ENCODE measurements at places on chromosomes 11 and 22.

- DNase-seq: no peak
Measured at GRCh38 chr11:35787013-35787504, 124.5 kb downstream of the TRIM44 start.

DNA sequence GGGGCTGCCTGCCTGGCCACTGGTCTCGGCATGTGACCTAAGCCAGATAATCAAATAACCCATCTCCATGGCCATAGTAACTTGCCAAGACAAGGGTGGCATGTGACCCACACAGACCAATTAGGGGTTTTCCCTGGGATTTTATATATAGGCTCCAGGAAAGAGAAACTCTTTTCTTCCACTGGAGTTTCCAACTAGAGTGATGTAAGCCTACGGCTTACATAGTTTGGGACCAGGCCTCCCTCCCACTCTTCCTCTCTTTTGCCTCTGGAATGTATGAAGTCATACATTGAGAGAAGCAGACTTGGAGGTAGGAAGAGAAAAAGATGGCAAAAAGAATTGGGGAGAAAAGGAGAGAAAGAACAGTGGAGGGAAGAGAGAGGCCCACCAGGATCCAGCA lies 84.6 kb upstream of the LDLRAD3 start:
- no peak for DNase-seq

DNA sequence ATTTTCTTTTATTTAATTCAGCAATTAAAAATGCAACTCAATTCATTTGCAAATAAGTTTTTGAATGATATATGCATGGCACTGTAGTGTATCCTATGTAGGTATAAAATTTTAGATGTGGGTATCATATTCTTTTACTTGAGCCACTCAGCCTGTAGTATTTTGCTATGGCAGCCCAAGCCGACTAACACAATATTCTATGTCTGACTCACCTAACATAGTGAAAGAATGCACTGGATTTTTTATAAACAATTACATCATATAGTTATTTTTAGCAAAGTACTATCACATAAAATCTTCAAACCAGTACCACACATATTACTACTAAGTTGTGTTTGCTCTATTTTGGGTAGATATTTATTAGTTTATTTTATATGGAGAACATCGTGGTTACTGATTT lies 21.9 kb upstream of the GRIA4 start:
- no peak for DNase-seq

DNA sequence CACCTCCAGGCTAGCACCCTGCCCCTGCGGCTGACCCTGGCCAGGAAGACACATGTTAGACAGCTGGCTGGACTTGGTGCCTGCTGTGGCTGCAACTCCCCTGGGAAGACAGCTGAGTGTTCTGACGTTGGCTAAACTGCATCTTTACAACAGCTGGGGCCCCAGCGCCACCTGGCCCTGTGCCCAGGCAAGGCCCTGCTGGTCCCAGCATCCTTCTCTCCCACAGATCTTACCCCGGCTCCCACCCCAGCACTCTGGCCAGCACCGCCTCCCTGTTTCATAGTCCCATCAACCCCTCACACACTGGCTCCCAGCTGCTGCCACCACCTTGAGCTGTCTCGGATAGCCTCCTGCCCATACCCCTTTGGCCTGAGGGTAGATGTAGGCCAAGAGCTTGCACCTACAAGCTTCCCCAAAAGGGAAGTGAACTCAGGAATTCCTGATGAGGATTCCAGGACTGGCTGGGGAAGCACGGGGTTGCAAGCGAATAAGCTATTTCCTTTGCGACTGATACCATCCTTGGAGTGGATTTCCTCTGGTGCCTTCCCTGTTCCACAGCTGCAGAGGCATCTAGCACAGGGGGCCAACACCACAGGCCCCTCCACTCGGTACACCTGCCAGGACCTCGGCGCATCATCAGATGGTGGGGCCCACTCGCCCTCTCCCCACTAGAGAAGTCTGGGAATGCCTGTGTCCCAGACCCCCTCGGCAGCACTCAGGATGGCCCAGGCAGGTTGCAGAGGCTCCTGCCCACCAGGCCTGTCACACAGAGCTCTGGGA lies 28.5 kb downstream of the RSPH14 start:
- no peak for DNase-seq

DNA sequence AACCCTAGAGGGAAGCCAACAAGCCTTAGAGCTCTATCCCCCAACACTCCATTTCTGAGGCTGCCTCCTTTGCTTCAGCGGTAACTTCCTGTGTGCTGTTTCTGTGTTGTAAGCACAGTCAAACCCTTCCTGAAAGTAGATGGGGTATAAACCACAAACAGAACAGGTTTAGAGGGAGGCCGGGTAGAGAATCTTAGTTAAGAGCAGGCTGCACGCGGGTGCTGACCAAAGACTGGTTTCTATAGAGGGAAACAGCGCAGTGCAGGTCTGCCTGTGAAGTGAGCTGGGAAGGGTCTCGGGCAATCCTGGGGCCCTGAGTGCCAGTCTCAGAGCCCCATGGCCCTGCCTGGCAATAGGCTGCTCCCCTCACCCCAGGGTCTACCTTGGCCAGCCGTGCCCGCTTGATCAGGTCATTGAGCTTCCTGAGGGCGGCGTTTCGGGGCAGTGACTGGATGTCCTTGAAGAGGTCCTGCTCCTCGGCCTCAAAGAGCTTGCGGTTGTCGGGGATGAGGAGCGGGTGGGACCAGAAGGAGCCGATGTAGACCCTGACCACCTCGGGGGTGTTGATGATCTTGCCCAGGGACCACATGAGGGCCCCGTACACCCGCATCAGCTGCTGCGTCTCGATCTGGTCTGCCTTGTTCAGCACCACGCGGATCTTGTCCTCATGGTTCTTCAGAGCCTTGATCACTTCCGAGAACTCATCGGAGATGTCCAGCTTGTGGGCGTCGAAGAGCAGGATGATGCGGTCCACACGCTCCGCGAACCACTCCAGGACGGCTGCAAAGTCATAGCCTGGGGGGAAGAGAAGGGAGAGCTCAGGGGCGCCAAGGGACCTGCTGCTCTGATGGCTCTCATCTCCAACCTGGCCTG lies 15.3 kb upstream of the CDC42BPG start:
- DNase-seq: no peak

- no peak for DNase-seq
Measured at GRCh38 chr22:47355776-47356510, 593.5 kb downstream of the TBC1D22A start.

- no peak for DNase-seq
Measured at GRCh38 chr11:63670433-63671321, 499 bp downstream of the ATL3 start.

GRCh38 chr11:129251067-129251466 lies 58.9 kb upstream of the ARHGAP32 start:
- no peak for DNase-seq

DNA sequence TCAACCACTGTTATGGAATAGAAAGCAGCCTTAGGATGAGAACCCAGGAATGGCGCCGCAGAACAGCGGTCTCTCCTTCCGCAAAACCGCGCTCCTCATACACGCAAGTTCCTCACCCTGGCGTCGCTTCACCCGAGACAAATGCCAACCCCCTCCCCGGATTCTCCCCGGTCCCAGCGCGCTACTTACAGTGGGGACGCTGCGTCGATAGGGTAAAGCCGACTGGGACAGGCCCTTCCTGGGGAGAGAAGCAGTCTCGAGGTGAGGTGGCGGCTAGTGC lies 287 bp downstream of the RPS13 start:
- DNase-seq: no peak

DNA sequence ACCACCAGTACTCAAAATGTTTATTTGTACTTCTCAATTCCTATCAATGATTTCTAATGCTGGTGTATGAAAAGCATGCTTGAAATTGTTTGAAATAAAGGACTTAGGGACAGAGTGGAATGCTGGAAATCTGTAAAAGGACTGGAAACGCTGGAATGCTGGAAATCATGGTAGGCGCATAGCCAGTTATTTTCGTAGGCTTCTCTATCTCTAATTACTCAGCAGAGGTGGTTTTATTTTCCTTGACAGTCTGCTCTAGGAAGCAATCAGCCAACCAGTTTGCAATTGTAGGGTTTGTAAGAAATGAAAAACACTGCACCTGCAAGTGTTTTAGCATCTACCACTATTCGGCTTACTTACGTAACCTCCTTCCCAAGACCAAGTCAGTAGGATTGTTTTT lies 788 bp downstream of the LIN7C start:
- no peak for DNase-seq

GRCh38 chr22:49548356-49549202 lies 279.1 kb downstream of the BRD1 start:
- DNase-seq: no peak

DNA sequence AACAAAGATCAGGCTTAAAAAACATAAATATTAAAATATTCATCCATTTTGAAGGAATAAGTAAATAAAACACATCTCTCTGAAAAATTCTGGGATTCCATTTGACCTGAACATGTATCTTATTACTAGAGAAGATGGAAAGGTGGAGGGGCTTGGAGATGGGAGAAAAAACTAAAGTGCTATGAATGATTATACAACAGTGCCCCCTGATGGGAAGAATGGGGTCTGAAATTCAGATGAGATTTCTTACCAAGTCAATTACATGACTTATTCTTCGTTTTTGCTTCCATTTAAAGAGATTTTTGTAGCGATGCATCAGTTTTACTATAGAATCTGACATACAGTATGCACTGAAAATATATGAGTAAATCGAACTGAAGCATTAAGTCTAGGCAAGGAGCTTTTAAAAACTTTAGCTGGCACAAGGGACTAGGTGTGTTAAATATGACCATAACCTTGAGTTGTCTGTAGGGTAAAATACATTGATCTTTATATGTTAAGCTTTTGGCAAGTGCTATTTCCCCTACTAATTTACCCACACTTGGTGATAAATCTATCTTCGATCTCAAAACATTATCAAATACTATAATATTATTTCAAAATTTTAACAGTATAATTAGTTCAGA lies 718.8 kb downstream of the CNTN5 start:
- DNase-seq: no peak

GRCh38 chr11:62577046-62577714 lies 3.5 kb upstream of the EEF1G start:
- DNase-seq: no peak

DNA sequence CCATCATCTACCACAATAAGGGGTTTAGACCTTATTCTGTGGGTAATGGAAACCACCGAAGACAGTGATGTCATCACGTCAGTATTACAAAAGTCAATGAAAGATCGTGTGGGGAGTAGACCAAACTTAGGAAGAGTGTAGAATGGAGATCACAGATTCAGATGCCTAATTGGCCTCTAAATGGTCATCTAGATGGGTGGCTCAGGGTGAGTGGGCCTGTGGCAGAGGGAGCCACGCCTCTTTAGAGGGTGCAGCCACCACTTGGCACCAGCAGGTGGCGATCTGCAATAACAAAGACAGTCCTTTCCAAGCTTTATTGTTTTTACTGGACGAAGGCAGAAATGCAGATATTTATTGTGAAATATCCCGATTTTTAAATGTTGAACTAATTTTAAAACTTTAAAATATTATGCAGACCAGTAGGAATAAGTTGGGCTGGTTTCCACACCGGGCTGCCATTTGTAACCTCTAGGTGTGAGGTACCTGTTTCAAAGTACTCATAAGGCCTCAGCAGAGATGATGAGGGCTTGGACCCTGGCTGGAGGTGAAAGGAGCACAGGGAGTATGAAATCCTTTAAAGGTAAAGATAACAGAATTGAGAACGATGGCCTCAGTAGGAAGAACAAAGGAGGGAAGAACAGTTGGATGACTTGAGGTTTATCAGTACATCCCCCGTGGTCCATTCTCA lies 222.0 kb downstream of the DBX1 start:
- DNase-seq: no peak

DNA sequence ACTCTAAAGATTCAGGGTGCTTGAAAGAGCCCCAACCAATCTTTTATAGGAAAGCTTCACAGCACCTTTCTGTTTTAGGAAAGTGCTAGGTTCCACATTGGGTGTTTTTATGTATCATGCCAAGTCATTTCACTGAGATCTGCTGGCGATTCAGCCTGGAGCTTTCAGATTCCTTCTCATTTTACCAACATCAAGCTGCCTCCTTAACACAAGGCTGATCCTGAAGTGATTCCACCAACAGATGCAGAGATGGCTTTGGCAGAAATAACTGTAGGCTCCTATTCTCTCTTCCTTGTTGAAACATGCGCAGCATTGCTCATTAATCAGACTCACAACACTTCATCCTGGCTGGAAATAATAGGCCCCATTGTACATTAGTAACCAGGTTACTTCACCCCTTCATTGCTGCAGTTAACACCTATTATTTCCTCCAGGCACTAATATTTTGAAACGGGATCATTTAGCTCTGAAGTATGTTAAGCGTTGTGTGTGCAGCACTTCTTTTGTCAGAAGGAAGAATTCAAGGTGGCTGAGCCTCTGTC lies 89.0 kb downstream of the OPCML start:
- DNase-seq: no peak

- DNase-seq: no peak
Measured at GRCh38 chr11:80831374-80831773, 1390.5 kb upstream of the TENM4 start.

DNA sequence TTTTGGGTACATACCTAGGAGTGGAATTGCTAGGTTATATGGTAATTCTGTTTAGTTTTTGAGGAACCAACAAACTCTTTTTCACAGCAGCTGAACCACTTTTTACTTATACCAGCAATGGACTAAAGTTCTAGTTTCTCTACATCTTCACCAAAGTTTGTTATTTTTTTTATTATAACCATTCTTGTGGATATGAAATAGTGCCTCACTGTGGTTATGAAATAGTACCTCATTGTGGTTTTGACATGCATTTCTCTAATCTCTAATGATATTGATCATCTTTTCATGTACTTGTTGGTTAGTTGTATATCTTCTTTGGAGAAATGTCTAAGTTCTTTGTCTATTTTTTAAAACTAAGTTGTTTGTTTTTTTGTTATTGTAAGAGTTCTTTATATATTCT lies 27.2 kb downstream of the STIM1 start:
- DNase-seq: no peak

DNA sequence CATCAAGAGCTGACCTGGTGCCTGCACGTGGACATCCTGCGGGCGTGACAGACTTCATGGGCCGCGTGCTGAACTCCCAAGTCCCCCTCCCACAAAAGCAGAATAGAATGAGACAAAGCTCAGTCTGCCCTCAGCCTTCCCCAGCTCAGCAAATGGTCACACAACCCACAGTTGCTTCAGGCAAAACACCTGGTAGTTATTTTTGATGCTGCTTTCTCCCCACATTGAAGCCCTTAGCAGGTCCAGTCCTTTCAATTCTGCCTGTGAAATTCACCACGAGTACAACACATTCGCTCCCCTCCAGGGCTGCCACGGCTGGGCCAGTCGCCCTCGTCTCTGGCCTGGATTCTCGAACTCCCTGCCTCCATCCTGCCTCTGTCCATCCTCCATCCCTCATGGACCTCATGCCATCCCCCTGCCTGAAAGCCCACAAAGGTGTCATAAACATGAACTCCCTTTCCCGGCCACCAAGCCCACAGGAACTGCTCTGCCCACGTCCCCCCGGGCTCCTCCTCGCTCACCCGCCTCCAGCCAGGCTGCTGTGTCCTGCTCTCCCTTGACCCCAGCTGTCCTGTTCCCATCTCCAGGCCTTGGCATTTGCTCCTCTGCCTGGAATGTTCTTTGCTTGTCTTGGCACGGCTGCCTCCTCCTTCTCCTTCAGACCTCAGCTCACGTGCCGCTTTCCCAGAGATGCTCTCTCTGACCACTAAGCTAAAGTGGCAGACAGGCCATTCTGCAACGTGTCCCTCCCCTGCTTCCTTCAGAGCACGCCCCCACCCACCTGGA lies 42.1 kb downstream of the SCUBE1 start:
- DNase-seq: no peak
